ENCODE measurements at places on chromosomes 11 and 22. TPM values are rescaled to one million over a fixed set of nuclear protein-coding genes. Genes with fewer than 3 reads are reported as not detected.
A peak's percentile ranks its signal among the peaks of the same experiment; 100 is the strongest.

The CHRM1 gene
- total RNA-seq = not detected

The SLC35E4 gene
- total RNA-seq = 11.5 TPM

The C11orf91 gene
- total RNA-seq = 0.53 TPM

The TMEM132A gene
- 7.7 TPM for total RNA-seq

The RIC3 gene
- total RNA-seq = 5.1 TPM

The CSNK2A3 gene
- 1.2 TPM for total RNA-seq

The ABTB2 gene
- total RNA-seq = 18.5 TPM

The PDGFD gene
- 1.2 TPM for total RNA-seq

The POU2AF1 gene
- not detected for total RNA-seq

The TCF20 gene
- 11.6 TPM for total RNA-seq

The GLYAT gene
- not detected for total RNA-seq

DNA sequence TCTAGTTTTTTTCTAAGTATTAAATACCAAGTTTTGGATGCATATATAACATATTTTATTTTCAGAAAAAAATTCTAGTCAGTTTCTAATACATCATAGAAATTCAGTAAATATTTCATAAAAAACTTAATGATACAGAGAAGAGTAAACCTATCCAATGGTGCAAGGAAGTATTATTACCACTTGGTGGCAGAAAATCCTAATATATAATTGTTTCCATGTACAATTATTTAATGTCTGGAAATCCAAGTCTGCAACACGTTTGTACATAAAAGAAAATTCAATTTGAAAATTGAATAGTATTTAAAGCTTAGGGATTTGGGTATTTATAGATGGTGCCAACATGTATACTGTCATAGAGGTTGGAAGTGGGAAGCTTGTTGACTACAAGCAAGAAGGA, 127.0 kb downstream of the TRPC6 start:
- no peaks in the 10 kb centered on the region for H3K27me3 ChIP-seq
- no peak overlapping the region for H3K4me3 ChIP-seq
- H3K36me3 ChIP-seq = no peaks in the 10 kb centered on the region

GRCh38 chr22:37281646-37282384, 493 bp upstream of the CYTH4 start:
- no peaks in the 10 kb centered on the region for H3K36me3 ChIP-seq
- H3K4me3 ChIP-seq = no peak overlapping the region
- H3K27me3 ChIP-seq = no peaks in the 10 kb centered on the region
- DNase-seq = no peak
- no peak overlapping the region for H3K27ac ChIP-seq

DNA sequence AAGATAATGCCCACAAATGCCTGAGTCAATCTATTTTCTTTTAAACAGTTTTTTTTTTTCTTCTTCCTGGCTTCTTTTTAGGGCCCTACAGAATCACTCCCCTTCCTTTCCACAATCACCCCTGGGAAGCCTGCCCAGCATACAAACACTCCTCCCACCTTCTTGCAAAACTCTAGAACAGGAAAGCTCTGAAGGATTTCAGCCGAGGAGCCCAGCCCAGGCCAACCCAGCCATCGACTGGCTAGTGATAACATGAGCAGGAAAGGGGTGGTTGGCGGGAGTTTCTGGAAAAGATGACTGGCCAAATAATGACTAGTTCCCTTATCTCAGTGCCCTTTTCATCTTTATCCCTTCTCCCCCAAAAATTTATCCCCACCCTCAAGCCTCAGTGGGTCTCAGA, 68.2 kb downstream of the USP35 start:
- H3K4me1 ChIP-seq = peaks cover 7% of the 10 kb centered on the region
- H3K36me3 ChIP-seq = no peaks in the 10 kb centered on the region
- no peak overlapping the region for H3K4me3 ChIP-seq
- no peaks in the 10 kb centered on the region for H3K27me3 ChIP-seq
- DNase-seq = peak; percentile 79

- no peak overlapping the region for H3K4me3 ChIP-seq
- no peak for DNase-seq
- no peaks in the 10 kb centered on the region for H3K36me3 ChIP-seq
- no peak overlapping the region for H3K27ac ChIP-seq
- H3K27me3 ChIP-seq = no peaks in the 10 kb centered on the region
Observed at GRCh38 chr22:43305806-43306205, 37.4 kb downstream of the SCUBE1 start.

DNA sequence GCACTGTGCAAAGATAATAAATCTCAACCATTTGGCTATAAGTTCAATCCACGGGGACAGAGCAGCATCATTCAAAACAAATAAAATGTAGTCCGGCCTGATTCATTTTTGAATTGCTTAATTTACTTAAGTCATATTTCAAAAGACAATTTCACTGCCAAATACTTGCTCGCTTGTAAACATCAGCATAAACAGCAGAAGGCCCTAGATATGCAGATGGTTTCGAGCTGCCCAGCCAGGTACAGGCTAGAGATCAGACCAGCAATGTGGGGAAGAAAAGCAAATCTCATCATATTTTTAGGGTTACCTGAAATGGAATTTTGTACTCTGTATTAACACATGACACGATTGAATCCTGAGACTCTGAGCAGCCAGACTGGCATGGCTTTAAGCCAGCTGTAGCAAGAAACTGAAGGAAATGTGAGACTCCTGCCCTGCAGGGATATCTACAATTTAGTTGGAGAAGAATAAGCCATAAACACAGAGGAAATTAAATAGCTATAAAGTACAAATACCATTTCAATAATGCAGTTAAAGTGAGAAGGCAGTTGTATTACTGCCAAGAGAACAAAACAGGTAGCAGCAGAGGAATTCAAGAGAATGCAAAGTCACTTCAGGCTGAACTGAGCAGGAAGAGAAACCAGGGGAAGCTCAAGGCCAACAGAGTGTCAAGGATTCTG, 440.3 kb downstream of the ETS1 start:
- no peak overlapping the region for H3K4me3 ChIP-seq
- H3K27me3 ChIP-seq = no peaks in the 10 kb centered on the region
- no peak overlapping the region for H3K27ac ChIP-seq
- DNase-seq = no peak
- no peaks in the 10 kb centered on the region for H3K4me1 ChIP-seq

DNA sequence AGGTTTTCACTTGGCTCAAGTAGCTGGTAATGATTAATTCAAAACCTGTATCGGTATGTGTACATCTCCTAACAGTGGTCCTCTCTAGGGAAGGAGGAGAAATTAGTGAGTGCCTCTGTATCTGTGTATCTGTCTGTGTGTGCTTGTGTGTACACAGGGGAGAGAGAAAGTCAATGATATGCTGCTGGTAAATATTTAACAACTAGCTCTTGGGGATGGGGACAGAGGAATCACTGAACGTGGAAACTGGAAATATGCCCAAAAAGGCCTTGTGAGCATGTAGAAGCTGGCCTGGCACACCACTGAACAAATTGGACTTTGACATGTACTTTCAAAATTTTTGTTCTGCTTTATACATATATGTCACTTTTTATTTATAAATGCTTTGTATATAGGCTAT, 214.0 kb upstream of the SYN3 start:
- no peaks in the 10 kb centered on the region for H3K36me3 ChIP-seq
- peaks cover 24% of the 10 kb centered on the region for H3K4me1 ChIP-seq
- H3K27ac ChIP-seq = no peak overlapping the region

GRCh38 chr22:24525416-24526037, 29.4 kb downstream of the GUCD1 start:
- no peaks in the 10 kb centered on the region for H3K27me3 ChIP-seq
- peak; percentile 78 for DNase-seq
- H3K36me3 ChIP-seq = no peaks in the 10 kb centered on the region
- no peaks in the 10 kb centered on the region for H3K4me1 ChIP-seq
- H3K4me3 ChIP-seq = no peak overlapping the region

- no peaks in the 10 kb centered on the region for H3K4me1 ChIP-seq
- no peaks in the 10 kb centered on the region for H3K36me3 ChIP-seq
- no peak overlapping the region for H3K27ac ChIP-seq
- no peak for DNase-seq
Observed at GRCh38 chr11:79609511-79609910, 168.7 kb upstream of the TENM4 start.

DNA sequence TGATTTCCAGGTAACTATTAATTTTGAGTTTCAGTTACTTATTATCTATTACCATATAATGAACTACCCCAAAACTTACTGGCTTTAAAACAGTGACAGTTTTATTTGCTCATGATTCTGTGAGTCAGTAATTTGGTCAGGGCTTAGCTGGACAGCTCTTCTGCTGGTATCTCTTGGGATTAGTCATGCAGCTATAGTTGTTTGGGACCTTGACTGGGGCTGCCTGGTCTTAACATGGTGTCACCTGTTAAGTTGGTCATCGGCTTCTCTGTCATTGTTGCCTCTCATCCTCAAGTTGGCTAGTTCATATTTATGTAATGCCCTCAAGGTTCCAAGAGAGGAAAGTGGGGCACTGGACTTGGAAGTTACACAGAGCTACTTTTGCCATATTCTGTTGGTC, 177.5 kb downstream of the TMEM135 start:
- no peaks in the 10 kb centered on the region for H3K4me1 ChIP-seq
- no peaks in the 10 kb centered on the region for H3K36me3 ChIP-seq
- no peak overlapping the region for H3K4me3 ChIP-seq

DNA sequence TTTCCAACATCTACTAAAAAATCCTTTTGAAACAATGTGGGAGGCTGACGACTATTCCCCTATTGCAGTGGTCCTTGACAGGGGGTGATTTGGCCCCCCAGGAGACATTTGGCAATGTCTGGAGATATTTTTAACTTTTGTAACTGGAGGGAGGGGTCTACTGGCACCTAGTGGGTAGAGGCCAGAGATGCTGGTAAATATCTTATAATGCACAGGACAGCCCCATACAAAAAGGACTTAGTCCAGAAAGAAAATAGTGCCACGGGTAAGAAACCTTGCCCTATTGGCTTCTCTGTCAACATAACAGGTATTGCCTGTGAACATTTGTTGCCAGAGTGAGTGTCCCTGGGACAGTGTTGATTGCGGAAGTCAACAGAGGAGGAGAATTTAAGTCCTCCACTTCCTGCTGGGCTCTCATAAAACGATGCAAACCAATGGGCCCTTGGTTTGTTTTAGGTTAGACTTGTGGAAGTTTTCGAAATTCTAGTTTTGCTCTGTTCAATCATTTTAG, 101.6 kb downstream of the MAML2 start:
- DNase-seq = no peak
- H3K27me3 ChIP-seq = no peaks in the 10 kb centered on the region
- H3K4me3 ChIP-seq = no peak overlapping the region
- H3K4me1 ChIP-seq = peaks cover 4% of the 10 kb centered on the region
- no peaks in the 10 kb centered on the region for H3K36me3 ChIP-seq

DNA sequence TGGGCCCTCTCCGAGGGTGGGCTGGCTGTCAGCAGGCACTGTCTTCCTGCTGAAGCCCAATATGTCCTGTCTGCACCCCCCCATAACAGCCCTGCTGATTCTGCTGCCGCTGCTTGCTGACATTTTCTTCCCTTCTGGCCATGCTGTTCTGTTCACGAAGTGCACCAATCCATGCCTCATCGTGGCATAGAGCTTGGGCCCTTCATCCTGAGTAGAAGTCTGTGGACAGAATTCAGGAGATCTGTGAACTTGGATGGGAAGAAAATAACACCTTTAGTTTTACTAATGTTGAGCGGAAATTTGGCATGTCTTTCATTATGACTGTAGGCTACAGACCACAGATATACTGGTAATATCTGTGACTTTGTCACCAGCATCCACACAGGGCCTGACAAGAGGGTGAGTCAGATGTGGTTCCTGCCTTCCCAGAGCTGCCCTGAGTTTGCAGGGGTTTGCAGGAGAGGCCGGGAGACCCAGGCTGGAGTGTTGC, 14.1 kb upstream of the KIAA0930 start:
- H3K27ac ChIP-seq = no peak overlapping the region
- no peaks in the 10 kb centered on the region for H3K27me3 ChIP-seq
- no peak for DNase-seq
- no peaks in the 10 kb centered on the region for H3K4me1 ChIP-seq
- H3K36me3 ChIP-seq = no peaks in the 10 kb centered on the region

DNA sequence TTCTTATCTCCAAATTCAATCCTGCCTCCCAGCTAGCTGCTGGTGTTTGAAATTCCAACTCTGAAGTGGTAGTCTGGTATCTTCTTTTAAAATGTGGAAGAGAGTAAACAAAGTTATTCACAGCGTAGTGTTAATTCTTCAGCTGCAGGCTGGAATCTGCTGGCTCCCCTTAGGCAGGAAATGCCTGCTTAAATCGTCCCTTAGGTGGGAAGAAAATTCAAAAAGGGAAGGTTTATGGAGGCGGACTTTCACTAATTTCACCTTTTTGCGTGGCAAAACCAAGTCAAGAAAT, 439.0 kb upstream of the CCDC90B start:
- no peaks in the 10 kb centered on the region for H3K27me3 ChIP-seq
- H3K4me1 ChIP-seq = no peaks in the 10 kb centered on the region
- peak overlapping the region; percentile 51 for H3K4me3 ChIP-seq
- H3K27ac ChIP-seq = no peak overlapping the region
- no peak for DNase-seq

- no peak overlapping the region for H3K4me3 ChIP-seq
- H3K4me1 ChIP-seq = peaks cover 24% of the 10 kb centered on the region
- no peak overlapping the region for H3K27ac ChIP-seq
- H3K36me3 ChIP-seq = no peaks in the 10 kb centered on the region
- no peak for DNase-seq
- H3K27me3 ChIP-seq = no peaks in the 10 kb centered on the region
Observed at GRCh38 chr22:28331695-28332094, 347.9 kb downstream of the TTC28 start.

- no peak for DNase-seq
- H3K4me1 ChIP-seq = no peaks in the 10 kb centered on the region
- H3K27ac ChIP-seq = no peak overlapping the region
- H3K36me3 ChIP-seq = no peaks in the 10 kb centered on the region
- no peak overlapping the region for H3K4me3 ChIP-seq
Observed at GRCh38 chr22:47419239-47419638, 656.8 kb downstream of the TBC1D22A start.
